GM20000 (cell line): ENCODE measurements at places on chromosomes 1 and 21.

DNA sequence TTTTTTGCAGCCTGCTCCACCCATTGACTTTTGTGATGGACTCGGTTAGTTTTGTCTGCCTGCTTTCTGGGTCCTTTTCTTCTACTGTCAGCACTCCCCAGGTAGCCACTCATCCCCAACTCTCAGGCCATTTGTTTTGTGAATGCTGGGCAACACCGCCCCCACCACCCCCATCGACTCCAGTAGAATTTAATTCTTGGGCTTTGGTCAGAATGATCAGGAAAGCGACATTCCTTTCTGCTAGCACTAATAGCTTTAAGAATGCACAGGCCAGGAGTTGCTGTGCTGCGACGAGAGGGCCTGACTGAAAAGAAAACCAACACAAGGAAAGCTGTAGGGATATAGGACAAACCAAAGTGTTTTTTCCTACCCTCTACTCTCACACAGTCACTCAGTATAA is 144.4 kb downstream of the CDC7 start:
- no peak for DNase-seq

DNA sequence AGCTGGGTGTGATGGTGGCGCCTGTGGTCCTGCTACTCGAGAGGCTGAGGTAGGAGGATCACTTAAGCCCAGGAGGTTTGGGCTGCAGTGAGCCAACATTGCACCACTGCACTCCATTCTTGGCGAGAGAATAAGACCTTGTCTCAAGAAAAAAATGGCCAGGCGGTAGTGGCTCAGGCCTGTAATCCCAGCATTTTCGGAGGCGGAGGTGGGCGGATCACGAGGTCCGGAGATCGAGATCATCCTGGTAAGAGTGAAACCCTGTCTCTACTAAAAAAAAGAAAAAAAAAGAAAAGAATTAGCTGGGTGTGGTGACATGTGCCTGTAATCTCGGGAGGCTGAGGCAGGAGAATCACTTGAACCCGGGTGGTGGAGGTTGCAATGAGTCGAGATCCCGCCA is 11.3 kb downstream of the ATAD3B start:
- DNase-seq: no peak

- DNase-seq: no peak
Measured at GRCh38 chr1:37169743-37170275, 135.5 kb upstream of the GRIK3 start.

DNA sequence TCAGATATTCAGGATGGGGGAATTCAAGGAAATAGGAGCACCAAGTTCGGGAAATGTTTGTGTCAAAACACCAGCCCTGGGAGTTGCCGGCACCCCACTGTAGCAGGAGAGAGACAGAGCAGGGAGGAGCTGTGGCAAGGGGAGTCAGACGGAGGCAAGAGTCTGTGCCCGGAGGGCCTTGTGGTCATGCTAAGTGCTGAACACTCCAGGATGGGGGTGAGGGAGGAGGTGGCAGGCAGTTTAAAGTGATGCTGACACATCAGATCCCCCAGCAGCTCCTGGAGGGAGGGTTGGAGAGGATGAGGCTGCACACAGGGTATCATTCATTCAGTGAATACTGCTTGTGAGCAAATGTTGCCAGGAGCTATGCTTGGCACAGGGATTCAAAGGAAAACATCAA is 150.3 kb upstream of the ETV3 start:
- no peak for DNase-seq

DNA sequence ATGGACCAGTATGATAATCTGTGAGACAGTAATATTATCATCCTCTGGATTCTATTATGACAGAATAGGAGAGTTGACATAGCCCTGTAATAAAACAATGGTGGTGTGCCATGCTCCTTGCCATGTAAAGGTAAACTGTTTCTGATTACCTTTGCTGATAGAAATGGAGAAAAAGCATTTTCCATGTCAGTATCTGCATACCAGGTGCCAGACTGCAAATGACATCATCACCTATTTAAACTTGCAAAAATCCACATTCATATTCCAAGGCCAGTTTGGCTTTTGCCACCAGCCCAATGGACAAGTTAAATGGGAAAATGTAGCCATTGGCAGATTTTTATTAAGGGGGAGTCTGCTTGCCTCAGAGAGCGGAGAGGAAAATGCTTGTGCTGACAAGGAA is 23.9 kb upstream of the ABCD3 start:
- no peak for DNase-seq

DNA sequence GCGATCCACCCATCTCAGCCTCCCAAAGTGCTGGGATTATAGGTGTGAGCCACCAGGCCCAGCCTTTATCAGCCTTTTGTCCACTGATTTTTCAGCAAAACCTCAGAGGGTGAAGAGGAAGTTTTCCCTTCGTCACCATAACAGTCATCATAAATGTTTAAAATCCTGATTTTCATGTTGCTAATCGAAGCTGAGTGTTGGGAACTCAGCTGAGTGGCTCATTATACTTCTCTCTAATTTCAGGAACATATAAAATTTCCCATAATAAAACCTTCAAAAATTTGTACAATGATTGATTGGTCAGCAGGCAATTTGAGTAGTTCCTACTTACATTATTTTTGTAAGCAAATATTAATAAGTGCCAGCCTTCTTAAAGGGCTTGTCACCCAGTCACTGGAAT is 31.8 kb upstream of the IFNGR2 start:
- DNase-seq: no peak

DNA sequence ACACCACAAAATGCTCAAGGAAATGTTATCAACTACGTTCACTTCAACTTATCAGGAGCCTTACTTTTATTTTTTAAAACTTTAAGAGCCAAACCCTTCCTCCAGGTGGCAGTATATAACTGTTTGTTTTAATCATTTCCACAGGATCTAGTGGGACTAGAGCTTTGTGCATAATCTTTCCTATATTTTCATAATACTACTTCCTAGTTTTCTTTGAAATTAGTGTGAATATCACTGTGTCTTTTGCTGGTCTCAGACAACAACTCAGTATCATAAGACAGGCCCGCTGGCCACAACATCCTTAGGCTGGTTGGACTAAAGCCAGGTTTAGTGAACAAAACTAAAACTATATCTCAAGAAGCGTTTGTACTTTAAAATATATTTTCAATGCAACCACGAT is 145.5 kb downstream of the TIAM1 start:
- DNase-seq: peak; percentile 33

- no peak for DNase-seq
Measured at GRCh38 chr1:204873714-204874113, 3.1 kb downstream of the NFASC start.

- no peak for DNase-seq
Measured at GRCh38 chr1:54836594-54836993, 35.5 kb upstream of the TTC22 start.

GRCh38 chr21:46320331-46320801 is 3.3 kb downstream of the C21orf58 start:
- no peak for DNase-seq
